Activated CD4-positive, alpha-beta memory T cell treated with anti-CD3 and anti-CD28 coated beads for 36 hours (primary cell): ENCODE measurements at places on chromosomes 13 and 19.

- no peak for DNase-seq
Measured at GRCh38 chr13:67120872-67121531, 109.1 kb downstream of the PCDH9 start.

DNA sequence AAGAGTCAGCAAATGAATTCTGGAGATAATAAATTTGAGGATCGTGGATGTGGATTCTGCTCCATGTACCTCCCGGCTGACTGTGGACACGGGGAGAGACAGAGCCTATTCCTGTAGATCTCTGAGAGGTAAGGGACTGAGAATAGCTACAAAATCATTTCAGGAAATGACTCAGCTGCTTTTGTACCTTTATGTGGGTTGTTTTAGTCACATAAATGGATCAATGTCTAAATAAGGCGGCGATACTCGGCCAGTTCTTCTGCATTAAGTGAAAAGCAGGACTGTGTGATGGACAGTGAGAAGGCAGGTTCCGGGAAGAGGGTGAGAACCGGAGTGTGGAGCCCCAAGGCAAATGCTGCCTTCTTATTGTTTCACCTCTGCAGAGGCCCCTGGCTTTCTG, 128.1 kb downstream of the EFNB2 start:
- no peak for DNase-seq

DNA sequence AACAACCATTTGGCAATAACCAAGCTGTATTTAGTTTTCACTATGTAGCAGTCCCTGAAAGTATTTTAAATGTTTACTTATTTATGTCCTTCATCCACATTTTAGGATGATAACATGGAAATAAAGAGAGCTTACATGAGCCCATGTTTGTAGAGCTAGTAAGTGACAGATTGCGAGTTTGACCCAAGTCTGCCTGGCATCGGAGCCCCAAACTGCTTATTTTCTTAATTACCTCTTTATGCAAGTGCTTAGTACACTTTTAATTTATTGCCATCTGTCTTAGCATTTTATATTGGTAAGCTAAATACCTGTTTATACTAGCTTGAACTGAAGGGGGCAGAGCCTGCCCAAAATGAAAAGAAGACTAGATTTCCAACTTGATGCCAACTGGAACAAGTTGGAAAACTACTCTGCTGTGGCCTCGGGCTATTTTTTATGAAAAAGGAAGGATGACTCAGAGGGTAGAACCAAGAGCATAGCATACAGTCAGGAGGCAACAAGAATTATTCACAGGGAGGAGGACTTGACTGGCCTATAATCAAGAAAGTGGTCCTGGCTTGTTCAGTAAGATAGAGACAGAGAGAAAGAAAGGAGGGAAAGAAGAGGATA, 150.2 kb downstream of the NDFIP2 start:
- no peak for DNase-seq

DNA sequence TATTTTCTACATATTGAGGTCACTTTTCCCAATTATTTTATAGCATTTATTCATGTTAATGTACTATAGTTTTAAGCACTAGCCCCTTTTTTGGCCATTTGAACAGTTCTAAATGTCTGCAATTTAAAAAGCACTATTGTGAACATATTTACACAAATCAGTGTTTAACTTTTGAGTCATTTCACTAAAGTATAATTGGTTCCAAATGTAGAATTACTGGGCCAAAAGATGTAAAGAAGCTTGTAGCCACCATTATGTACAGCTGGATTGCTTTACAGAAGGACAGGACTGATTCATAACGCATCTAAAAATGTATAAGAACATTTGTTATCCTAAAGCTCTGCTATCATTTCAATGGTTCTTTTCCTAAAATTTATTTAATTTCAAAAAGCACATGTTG, 16.6 kb upstream of the ATP12A start:
- no peak for DNase-seq

GRCh38 chr19:12788682-12789097, 2.6 kb upstream of the JUNB start:
- peak; percentile 77 for DNase-seq

GRCh38 chr19:50365434-50366306, at the start of gene NAPSA:
TSS of gene NAPSA (minus strand) at chr19:50365639. CDS start at chr19:50365621, 18 bp downstream.
- peak; percentile 44 for DNase-seq

DNA sequence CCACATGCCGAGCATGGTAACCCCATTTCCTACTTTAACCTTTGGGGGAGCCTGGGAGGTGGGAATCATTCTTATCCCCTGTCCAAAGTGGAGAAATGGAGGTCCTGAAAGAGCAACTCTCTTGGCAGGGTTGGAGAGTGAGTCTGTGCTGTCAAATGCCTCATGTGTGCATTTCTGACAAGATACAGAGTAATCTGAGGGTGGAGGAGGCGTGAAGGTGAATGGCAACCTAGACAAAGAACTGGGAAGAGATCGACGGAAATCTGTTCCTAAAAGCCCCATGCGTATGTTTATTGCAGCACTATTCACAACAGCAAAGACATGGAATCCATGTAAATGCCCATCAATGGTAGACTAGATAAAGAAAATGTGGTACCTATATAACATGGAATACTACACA, 63.8 kb upstream of the USP29 start:
- no peak for DNase-seq
